ENCODE measurements at places on chromosomes 16 and 17.
A peak's percentile ranks its signal among the peaks of the same experiment; 100 is the strongest.

- no peak for DNase-seq
Measured at GRCh38 chr17:68011199-68011665, 15.0 kb upstream of the C17orf58 start.

DNA sequence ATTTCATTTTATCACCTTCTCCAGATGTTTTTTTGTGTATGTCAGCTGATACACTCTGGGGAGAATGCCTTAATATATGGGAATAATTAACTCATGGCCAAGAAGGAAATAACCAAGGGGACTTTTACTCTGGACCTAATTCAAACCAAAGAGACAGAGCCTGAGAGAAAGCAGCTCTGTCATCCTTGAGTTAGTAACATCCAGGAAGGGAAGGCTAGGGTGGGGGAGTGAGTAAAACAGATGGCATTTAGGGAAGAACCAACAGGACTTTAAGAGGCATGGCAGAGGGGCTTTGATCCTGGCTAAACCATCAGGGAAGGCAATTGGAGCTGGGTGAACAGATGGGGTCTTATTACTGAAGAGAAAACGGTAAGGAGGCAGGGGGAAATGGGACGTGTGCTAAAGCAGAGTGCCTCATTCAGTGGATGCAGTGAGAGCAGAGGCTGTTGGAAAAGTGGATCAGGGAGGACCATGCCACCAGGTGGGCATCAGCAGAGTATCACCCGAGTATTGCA lies 2.5 kb upstream of the SMPD3 start:
- no peak for DNase-seq

DNA sequence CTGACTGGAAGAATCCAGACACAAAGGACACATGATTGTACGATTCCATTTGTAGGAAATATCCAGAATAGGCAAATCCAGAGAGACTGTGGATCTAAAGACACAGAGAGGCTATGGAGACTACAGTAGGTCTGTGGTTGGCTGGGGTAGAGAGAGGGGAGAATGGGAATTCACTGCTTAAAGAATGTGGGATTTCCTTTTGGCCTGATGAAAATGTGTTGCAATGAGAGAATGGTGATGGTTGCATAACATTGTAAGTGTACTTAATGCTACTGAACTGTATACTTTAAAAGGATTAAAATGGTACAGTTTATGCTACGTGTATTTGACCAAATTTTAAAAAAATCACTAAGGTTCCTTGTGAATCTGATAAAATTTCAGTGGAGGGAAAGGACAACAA lies 62.1 kb downstream of the GPRC5B start:
- no peak for DNase-seq

GRCh38 chr16:35431829-35432663 lies 1972.6 kb downstream of the TP53TG3F start:
- no peak for DNase-seq

GRCh38 chr16:83887564-83887963 lies 11.4 kb upstream of the MLYCD start:
- DNase-seq, result no peak

GRCh38 chr17:1482680-1483079 lies 9.8 kb downstream of the MYO1C start:
- no peak for DNase-seq

DNA sequence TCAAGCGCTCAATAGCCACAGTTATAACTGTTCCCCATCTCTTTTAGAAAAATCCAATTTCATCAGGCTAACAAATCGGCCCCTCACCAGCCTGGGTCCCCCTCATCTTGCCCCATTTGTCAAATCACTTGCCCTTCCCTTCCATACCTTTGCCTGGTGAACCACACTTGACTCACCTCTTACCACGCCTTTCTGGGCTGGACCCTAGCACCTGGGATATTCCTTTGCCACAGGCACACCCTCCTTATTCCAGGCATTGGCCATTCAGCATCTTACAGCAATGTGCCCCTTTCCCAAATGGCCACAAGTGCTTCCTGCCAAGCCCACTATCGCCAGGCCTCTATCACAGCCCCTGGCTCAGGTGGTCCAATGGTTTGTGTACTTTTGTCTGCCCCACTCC lies 14.9 kb downstream of the CMTM4 start:
- no peak for DNase-seq

DNA sequence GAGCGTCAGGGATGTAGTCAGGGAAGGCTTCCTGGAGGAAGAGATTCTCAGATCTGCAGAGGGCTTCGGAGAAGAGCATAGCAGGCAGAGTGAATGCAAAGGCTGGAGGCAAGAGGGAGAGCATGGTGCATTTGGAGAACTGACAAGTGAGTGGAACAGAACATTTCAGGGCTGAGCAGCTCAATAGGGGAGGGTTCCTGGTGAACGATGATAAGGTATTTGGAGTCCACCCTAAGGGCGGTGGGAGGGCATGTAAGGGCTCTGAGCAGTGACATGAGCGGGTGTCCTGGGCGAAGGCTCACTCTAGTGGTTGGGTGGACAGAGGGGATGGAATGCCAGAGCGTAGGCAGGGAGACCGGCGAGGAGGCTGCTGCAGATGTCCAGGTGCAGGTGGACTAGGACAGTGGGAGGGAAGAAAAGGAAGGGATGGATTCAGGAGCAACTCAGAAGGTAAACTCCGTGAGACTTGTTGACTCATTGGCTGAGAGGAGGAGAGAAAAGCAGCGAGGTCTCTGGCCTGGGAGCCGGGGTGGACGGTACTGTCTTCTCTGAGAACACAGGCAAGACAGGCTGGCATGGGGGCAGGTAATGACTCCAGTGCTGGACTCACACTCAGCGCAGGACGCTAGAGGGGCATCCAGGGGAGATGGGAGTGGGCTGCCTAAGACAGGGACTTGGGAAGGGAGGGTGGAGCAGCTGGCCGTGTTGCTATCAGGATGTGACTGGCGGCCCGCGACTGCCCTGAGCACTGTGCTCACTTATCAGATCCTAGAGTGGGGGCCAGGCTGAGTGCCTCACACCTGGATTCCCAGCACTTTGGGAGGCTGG lies 1.4 kb upstream of the PITPNA start:
- no peak for DNase-seq

DNA sequence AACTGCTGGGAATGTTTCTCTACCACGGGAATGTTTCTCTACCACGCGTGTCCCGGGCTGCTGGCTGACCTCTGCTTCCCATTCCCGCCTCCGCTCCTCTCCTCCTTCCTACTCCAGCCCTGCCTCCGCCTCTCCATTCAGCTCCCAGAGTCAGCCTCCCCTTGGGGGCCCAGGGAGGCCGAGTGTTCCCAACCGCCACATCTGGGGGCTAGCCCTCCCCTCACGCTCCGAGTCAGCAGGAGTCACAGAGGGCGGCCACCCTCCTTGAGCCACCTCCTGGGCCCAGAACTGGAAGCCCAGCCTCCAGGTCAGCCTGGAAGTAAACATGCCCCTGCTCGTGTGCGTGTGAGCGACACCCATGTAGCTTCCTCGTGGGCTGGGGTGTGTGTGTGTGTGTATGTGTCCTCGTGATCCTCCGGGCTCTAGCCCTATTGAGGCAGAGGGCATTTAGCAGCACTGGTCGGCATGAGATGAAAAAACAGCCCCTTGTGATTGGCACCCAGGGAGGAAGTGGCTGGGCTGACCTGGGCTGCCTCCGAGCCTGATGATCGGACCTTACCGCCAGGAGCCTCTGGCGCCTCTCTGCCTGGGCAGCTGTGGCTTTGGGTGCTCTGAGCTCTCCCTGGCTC lies 7.3 kb downstream of the CYGB start:
- no peak for DNase-seq

DNA sequence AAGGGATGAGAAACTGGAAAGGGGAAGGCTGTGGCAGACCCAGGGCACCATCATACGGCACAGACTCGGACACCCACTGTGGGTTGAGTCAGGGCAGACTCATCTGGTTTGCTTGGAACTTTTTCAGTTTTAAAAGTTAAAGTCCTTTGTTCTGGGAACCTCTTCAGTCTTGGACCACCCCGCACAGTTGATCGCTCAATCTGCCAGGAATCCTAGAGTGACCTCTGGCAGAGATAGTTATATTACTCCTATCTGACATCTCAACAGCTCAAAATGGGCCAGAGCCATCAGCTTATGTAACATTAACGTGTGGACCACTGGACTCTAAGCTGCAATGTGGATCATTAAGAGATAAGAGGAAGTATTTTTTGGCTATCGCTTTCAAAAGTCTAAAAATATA lies 164.3 kb downstream of the ABCA8 start:
- DNase-seq, result no peak

GRCh38 chr17:55734128-55734781 lies 11.6 kb upstream of the TMEM100 start:
- DNase-seq, result no peak

- no peak for DNase-seq
Measured at GRCh38 chr17:63917646-63918045, 993 bp downstream of the GH1 start.

- DNase-seq, result no peak
Measured at GRCh38 chr17:82861393-82861775, 21.6 kb upstream of the ZNF750 start.

- no peak for DNase-seq
Measured at GRCh38 chr16:61909074-61909473, 127.2 kb downstream of the CDH8 start.

DNA sequence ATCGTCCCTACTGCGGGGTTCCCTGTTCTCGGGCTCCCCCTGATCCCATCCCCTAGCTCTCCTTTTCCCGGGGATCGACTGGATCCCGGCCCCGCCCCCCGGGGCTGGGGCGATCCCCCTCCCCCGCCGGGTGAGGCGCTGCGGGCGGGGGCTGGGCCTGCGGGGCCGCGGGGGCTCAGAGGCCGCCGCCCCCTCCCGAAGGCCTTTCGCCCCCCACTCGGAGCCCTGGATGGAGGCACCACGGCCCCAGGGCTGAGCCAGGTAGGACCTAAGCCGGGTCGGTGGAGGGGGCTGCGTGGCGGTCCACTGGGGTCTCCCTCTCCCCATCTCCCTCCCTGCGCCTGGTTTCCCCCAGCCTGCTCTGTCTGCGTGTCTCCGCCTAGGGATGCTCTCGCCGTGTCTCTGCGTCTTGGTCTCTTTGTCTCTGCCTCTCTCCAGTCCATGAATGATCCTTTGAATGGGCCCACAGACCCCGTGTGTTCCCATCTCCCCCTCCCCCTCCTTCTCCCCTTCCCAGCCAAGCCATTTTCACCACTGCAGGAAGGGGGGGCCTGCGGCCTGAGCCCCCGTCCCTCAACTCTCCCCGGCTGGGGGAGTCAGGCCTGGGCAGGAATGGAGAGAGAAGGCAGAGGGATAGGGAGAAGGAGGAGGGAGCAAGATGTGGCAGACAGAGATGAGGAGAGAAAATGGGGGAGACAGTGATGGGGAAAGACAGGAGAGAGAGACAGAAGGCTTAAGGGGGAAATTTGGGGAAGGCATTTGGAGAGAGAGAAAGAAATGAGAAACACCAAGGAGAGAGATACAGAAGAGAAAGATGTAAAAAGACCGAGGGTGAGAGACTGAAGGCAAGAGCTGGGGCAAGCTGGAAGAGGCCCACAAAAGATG lies 1.7 kb upstream of the TMEM256 start:
- DNase-seq, result no peak

DNA sequence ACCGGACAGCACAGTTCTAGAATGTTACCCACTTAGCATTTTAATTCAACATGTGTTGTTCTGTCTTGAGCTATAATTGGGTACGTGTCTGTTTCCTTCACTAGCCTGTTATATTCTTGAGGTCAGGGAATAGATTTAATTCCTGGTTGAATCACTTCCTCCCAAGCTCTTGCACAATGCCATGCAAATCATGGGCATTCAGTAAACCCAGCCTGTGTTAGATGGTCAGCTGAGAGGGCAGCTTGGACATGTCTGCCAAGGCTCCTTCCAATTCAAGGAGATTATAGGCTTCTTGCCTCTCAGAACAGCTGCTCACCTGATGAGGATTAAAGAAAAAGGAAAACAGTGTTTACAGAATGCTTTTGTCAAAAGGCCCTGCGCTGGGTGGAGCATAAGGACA lies 12.6 kb downstream of the C1QTNF1 start:
- DNase-seq, result peak; percentile 79

DNA sequence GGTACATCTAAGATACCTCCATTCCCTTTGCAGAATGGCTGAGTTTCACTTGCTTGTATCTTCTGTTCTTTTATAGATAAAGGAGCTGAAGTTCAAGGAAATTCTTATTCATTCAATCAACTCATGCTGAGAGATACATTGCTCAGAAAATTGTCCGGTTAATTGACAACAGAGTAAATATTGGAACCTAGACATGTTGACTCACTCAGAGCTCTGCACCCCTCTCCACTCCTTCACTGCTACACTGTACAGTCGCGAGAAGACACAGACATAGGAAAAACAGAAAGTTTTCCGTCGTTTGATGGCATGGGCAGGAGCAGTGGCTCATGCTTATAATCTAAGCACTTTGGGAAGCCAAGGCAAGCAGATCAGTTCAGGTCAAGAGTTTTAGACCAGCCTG lies 690.5 kb upstream of the SOX9 start:
- DNase-seq, result no peak

DNA sequence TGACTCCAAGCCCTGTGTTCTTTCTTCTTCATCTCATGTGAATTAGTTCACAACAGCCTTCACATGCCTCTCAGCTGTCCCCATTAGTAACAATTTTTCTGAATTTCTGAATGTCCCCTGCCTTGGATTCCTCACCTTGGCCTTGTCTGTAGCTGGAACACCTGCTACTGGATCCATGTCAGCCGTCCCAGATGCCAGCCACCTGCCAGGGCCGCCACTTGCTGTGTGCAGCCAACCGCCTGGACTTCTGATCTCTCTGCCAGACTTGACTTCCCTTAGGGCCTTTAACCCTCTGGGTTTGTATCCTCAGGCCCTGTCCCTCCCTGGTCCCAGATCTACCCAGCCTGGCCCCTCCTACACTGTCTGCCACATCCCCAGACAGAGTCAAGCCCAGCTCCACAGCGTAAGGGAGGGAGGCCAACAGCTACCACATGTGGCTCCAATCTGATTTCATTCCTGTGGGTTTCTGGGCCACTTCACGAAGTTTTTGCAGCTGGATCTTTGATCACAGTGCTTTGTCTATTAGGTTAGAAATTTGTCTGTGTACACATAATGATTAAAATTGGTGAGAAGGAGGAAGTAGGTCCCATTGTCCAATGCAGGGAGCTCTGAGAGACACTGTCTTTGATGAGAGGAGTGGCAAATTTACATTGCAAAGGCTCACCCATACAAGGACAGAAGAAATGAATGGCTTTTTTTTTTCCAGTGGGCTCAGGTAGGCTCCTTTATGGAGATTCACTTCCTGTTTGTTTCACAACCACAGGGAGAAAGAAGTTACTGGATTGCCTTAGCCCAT lies 15.3 kb downstream of the MPP2 start:
- no peak for DNase-seq

GRCh38 chr16:56869513-56870275 lies 4.7 kb downstream of the SLC12A3 start:
- DNase-seq, result no peak

- DNase-seq, result no peak
Measured at GRCh38 chr17:979212-979538, 401 bp downstream of the NXN start.

All from epithelial cell of proximal tubule (primary cell).